ENCODE measurements at places on chromosomes 7 and 10.
A peak's percentile ranks its signal among the peaks of the same experiment; 100 is the strongest.

- no peak for DNase-seq
Measured at GRCh38 chr10:108203905-108204527, 1039.5 kb upstream of the SORCS1 start.

DNA sequence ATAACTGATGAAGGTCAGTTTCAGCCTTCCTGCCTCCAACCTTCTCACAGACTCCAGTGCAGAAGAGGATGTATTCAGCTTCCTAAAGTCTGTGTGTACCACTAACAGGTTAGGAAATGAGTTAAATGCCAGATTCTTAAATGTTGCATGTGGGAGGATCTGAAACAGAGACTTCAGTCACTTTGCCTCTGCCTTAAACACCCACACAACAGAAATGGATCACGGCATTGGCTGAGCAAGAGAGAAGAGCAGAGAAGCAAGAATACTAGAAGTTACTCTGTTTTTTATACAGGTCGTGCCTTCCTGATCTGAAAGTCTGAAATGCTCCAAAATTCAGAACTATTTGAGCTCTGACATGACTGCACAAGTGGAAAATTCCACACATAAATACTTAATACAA is 98.9 kb upstream of the ARHGAP21 start:
- DNase-seq = no peak

DNA sequence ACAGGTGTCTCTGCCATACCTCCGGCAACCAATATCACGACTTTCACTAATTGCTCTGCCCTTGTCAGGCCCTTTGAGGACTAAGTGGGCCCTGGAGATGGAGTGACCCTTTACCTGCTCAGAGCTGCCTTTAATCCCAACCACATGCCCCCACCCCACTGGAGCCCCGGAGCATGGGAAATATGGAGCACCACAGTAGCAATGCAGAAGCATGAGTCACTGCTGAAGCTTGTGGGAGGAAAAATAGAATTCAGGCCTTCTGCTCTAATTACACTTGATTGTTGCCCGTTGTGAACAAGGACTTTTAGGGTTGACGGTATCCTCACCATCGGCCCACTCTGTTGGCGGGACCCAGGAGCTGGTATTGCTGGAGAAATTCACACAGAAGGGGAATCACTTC is 52.5 kb upstream of the FRMD4A start:
- DNase-seq = no peak

- DNase-seq = no peak
Measured at GRCh38 chr7:142770661-142771352, at the start of gene PRSS2. Gene PRSS2 (plus strand): TSS chr7:142770970. CDS start chr7:142770983, 13 bp downstream.

DNA sequence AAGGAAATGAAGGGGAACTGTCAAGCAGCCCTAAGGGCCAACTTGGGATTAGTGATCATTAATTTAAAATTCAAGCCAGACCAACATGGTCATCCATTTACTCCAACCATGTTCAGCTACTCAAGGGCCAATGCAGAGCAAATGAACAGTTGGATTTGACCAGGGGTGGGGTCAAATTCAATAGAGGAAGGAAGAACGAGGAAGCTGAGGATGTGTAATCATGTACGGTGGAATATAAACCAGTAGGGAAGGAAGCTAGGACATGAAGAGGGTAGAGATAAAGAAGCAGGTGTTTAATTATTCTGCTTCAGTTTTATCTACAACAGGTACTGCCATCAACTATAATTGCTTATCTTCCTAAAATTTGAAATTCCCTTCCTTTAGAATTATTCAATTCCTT is 81.6 kb downstream of the HIBADH start:
- no peak for DNase-seq

DNA sequence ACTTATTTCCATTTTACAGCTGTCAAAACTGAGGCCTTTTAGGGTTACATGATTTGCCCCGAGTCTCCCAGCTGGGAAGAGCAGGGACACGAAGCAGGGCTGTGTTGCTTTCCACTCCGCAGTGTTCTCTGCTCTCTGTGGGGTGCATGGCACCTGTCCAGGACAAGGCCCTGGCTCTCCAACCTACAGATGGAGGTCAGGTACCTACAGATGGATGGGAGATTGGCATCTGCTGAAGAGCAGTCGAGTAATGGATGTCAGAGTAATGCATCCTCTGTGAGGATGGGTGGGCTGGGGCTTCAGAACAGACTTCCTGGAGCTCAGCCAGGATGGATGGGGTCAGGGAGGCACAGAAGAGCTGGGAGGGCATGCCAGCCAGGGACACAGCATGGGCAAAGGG is 85.0 kb downstream of the EMX2 start:
- DNase-seq = no peak

DNA sequence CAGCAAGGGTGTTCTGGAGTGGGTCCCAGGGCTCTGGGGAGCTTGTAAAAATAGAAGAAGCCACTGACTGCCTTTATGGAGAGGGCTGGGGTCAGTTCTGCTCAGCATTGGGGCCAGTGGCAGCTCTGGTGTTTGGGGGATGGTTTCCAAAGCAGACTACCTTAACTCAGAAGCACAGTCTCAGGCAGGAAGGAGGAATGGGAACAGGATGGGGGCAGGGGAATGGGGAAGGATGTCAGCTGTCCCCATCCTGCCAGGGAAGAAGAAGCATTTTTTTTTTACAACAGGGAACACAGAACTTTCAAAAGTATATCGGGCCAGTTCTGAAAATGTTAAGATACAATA is 28.8 kb downstream of the TSPAN15 start:
- no peak for DNase-seq

DNA sequence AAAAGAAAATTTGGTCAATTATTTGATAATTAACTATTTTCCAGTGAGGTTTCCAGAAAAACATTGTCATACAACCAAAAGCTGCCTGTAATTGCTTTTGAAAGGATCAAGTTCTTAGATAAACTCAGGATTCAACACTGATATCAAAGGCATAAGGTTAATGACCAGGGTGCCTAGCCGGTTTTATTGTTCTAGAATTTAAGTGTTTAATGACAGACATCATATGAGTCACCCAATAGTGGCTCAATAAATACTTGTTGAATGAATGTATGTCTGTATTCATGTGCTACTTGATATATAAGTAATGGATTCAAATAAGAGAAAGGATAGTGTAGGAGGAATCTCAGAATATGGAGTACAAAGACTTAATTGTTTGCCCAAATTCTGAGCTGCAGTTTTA is 196.1 kb upstream of the LRGUK start:
- DNase-seq = no peak

GRCh38 chr10:120506674-120507073 is 49.6 kb downstream of the PLPP4 start:
- DNase-seq = no peak

DNA sequence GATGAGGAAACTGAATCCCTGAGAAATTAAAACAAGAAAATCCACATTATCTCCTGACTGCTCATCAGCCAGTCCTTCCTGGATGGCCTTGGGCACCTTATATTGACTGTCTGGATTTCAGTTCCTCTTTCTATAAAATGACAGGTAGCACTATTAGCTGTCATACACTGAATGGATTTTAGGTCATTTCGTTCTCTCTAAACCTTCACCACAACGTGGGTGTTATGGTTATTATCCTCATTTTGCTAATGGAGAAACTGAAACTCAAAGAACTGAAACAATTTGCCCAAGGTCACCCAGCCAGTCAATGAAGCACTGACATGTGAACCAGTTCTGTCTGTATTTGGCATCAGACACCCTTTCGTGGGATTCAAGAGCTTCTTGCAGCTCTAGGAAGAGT is 193.8 kb downstream of the CYP26A1 start:
- DNase-seq = no peak

DNA sequence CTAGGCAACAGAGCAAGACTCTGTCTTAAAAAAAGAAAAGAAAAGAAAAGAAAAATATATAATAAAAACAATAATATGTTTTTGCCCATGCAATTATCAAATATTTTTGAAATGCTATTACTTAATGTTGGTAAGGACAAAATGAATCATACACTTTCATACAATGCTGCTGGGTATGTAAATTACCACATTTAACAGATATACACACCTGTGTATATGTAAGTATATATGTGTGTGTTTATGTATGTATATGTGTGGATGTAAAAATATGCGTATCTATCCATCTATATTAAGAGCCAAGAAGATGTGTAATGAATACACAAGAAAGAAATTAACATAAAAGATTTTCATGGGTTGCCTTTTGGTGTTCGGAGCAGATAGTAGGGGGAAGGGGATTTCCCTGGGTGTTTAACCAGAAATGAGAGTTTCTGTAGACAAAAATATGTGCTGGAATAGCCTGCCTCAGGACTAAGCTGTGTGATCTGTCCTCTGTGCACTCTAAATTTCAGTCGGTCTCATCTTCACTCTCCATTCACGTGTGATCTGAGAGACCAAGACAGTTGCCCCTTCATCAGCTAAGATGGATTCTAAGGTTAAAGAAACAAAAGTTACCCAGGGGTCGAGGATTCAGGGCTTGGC is 61.2 kb downstream of the PRKCQ start:
- DNase-seq = no peak

- DNase-seq = no peak
Measured at GRCh38 chr10:18523025-18523424, 128.4 kb downstream of the NSUN6 start.

DNA sequence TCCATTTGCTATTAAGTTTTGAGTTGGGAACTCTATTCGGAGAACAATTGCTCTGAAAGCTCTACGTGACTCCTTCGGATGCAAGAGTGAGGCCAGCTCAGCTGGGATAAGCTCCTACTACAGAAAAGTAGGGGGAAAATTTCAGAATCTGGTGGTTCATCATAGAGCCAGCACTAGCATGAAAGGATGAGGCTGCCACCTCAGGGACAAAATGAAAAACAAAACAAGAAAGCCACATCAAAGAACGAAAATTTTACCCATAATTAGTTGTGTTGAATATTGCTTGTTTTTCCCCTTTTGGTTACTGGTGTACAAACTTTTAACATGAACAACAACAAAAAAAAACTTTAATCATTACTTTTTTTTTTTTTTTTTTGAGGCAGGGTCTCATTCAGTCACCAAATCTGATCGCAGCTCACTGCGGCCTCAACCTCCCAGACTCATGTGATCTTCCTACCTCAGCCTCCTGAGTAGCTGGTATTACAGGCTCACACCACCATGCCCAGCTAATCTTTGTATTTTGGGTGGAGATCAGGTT is 39.7 kb upstream of the NFE2L3 start:
- DNase-seq = peak; percentile 23

DNA sequence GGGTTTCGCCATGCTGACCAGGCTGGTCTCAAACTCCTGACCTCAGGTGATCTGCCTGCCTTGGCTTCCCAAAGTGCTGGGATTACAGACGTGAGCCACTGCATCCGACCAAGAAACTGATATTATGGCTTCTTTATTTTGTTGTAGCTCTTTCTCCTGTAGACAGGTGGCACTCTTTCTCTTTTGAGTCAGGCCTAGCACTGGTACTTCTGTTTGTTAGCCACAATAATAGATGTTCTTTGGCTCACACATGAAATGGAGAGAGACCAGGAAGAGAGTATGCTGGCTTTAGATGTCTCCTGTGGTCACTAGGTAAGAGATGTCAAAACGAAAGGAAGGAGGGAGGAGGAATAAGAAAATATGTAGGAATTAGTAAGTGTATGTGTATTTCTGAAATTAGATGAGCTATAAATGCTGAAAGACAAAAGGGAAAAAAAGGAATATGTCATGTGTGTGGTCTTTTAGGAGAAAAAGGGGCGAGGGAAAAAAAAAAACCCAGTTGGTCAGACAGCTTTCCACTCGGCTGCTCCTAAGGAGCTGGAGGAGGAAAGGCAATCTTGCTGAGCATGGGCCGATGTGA is 78.7 kb downstream of the CLEC2L start:
- peak; percentile 24 for DNase-seq

DNA sequence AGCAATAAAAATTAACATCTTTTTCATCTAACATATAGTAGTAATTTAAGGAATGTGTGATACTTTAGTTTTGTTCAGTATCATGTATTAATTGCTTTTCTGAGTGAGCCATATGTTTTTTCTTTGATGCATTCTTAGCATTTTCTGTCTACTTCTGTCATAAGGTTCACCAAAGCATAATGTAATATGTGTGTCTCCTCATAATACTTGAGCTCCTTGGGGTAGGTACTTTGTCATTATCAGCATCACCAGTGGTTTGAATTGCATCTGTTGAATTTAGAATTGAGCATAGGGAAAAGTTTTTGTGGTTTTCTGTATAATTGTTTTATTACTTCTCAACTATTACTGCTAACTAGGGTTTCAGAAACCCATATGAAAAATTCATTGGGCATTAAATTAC is 26.5 kb downstream of the VPS50 start:
- no peak for DNase-seq

- DNase-seq = no peak
Measured at GRCh38 chr10:91196268-91197048, 24.0 kb upstream of the PCGF5 start.

DNA sequence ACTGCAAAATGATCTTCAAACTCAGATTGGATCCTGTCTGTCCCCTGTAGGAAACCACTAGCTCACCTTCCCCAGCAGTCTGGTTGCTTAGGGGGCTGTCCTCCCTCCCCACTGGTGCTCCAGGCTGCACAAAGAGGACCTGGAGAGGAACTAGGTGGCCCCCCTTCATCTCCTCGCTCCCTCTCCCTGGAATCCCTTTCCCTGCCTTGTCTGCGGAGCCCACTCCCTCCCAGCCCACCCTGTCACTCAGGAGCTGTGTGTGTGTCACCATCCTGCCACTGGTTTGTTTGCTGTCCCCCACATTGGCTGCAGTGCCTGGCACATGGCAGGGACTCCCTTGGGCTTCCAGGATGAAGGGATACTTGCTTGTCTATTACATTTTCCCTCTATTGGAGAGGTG is 35.5 kb upstream of the ZMIZ2 start:
- DNase-seq = no peak

- peak; percentile 40 for DNase-seq
Measured at GRCh38 chr10:13100349-13101294, 659 bp downstream of the OPTN start.

GRCh38 chr7:66683770-66684123 is 55.1 kb downstream of the KCTD7 start:
- DNase-seq = no peak

DNA sequence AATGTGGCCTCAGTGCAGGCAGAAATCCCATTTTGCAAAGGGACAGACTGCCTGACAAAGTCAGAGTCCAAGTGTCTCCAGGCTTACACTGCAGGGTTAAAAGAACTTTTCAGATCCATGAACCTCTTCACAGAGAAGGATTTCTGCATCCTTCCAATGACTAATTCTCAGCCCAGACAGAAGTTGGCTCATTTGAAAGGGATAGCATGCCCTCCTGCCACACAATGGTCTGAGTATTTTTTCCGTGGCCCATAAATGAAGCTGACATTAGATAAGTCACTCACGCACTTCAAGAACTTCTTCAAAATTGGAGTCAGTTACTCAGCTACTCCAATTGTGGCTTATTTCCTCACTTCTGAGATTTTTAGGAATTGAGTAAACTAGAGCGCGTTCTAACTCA is 170.2 kb downstream of the PLXNA4 start:
- no peak for DNase-seq

- no peak for DNase-seq
Measured at GRCh38 chr10:103792547-103792946, 62.8 kb downstream of the SH3PXD2A start.

GRCh38 chr10:1644191-1644711 is 93.1 kb downstream of the ADARB2 start:
- no peak for DNase-seq

Data from stimulated activated naive CD4-positive, alpha-beta T cell (primary cell).